ENCODE measurements at places on chromosomes 12 and 14. TPM values are rescaled to one million over a fixed set of nuclear protein-coding genes. Genes with fewer than 3 reads are reported as not detected.

DNA sequence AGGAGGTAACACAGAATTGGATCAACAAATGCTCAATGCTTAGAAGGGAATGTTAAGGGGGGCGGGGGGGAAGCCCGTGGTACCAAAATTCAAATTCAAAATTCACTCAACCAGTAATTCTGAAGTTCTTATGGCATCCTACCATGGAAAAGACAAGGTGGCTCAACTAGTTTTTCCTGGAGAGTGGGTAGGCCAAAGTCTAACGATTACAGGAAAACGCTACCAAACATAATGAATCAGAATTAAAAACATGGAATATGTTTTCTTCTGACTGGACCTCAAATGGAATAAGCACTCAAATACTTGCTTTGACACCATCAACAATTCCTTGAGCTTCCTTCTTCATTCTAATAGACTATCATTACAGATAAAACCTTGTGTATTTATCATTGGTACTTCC is 2.3 kb downstream of the NACA start:
- no peak for DNase-seq

The LRRIQ1 gene
- 13.8 TPM for polyA plus RNA-seq

The SCNN1A gene
- polyA plus RNA-seq, result 4.9 TPM

GRCh38 chr12:7295529-7295928 is 8.3 kb upstream of the ACSM4 start:
- no peak for DNase-seq

GRCh38 chr12:42140901-42141300 is 3.8 kb downstream of the GXYLT1 start:
- no peak for DNase-seq

DNA sequence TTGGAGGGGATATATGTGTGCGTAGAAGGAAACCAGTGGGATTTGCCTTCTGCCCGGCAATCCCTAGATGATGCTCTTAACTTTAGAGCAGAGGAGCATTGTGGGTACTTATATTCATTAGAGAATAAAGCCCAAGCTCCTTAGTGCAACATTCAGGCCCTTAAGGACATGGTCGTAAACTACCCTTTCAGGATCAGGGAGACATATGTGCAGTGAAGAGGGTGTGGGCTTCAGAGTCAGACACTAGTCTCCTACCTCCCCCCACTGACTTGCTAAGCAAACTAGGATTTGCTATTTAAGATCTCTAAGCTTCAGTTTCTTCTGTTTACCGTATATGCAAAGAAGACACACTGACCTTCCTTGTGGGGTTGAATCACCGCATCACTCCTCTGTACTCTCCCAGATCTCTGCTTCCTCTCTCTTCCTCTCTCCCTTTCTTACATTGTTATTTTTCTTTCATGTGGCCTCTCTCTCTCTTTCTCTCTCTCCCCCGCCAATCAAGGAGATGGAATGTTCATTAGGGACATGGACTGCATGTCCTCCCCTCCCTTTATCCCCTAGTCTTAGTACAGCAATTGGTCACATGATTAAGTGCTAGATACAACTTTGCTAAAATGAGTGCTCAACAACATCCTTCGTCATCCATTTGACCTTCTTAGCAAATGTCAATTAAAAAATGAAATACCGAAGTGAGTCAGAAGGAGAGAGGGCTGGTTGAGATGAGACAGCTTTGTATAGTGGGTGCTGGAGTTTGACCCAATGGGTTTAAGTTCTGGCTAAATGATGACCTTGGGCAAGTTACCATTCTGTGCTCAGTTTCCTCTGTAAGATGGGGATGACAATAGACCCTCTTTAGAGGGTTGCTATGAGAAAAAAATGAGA is 91.7 kb downstream of the TMX1 start:
- DNase-seq, result no peak

The MYO1H gene
- polyA plus RNA-seq, result 0.26 TPM

All from right lung (tissue), 10 donors.